EL (cell line): ENCODE measurements at places on chromosomes 2 and 18.

DNA sequence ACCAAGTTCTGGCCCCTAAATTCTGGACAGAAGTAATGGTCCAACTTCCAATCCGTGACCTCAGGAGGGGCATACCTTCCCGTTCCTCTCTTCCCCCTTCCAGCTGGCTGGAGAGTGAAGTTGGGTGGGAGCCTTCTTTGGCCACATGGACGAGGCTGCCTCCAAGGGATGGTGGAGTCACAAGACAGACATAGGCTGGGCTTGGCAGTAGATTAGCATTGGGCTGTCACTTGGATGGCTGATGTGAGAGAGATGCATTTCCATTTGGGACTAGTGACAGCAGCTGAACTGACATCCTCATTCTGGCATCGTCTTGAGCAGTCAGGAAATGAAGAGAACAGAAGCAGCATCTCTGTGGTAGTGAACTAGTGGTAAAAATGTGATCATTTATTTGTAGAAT, 12.6 kb downstream of the NT5DC4 start:
- no peak for DNase-seq

DNA sequence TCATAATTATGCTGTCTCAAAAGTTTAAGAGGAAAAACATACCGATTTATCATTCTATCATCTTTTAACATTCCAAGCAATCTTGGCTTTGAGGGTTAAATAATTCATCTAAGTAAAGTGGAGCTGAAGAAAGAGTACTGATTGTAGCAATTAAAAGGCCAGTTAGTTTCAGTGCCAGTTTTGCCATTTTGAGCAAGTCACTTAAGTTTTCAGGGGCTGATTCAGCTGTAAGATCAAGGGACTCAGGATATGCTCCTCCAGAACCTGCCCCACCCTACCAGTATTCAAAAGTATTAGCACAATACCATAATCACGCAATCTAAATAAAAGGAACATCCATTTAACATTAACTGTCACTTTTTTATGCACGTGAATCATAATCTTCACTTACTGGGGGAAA, 1.9 kb downstream of the SS18 start:
- DNase-seq, result peak; percentile 15

DNA sequence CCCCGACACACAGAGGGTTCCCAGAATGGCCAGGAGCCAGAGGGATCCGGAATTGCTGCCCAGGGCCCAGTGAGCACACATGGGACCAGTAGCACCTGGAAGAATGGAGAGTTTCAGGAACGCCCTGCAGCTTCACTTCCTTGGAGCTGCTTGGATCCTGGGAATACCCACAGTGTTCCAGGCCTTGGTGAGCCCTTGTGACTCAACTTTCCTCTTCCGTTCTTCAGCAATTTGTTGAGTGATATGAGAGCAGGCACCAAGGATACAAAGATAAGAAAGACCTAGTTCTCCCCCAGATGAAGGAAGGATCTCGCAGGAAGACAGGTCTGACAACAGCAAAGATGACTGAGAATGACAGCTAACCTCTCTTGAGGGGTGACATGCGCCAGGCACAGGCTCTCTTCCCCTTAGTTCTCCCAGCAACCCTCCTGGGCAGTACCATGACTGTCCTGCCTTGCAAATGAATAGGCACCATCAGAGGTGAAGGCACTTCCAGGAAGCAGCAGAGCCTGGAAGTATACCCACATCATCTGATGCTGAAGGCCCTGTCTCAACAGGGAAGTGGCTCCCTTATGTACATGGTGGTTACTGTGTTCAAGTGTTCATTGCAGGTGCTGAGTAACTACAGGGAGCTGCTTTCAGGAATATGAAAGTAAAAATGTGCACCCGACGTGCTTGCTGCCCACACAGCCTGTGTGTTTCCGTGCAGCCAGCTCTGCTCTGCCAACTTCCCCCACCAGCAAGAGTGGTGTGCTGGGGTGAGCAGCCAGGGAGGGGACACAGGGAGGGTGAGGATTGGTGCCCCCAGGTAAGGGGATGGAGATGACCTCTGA, 116.2 kb downstream of the STPG4 start:
- DNase-seq, result no peak

DNA sequence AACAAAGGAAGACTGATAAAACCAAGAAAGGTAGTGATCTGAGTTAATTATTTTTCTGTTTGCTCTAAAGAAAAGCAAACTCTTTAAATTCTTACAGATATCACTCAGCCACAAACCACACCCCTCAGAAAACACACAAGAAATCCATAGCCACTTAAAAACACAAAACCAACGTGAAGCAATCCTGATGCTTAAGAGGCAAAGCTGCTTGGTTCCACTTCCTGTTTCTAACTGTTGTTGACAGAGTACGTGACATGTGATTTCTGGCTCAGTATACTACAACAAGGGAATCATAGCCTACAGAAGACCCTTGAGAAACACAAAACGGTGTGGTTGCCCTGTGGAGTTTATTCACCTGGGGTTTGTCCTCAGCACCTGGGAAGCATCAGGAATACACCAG, 240.9 kb upstream of the APCDD1 start:
- DNase-seq, result peak; percentile 32

- DNase-seq, result no peak
These were observed 6.1 kb upstream of the TMBIM1 start for GRCh38 chr2:218298314-218298875.

GRCh38 chr2:32627441-32627813, 423 bp upstream of the TTC27 start:
- DNase-seq, result peak; percentile 52

DNA sequence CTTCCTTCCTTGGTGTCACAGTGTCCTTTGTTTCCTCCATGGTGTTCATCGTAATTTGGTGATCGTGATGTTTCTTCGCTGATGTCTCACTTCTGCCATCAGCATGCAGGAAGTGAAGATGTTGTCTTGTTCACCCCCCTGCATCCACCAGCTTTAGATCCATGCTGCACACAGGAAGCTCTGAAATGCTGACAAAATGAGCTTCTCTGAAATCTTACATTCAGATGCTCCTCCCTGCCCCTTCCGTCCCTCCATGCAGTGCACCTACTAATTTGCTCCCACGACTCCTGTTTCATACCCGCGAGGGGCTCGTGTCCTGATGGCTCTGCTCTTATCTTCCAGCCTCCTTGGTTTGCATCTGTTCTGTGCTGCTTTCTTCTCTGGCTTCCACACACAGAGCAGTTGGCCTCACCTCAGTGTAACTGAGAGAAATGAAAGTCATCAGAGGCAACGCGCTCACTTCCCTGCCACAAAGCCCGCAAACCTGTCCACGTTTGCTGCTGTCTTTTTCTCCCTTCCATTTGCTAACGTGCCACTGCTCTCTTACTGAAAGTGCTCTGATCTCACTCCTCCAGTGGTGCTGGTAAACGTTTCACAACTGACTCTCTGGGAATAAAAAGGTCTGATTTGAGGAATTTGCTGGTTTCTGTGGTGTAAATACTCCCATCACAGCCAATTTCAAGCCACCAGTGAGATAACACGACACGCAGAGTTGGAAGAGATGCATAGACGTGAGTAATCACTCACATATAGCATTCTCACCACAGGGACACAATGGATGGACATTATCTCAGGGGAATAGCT, 41.0 kb upstream of the MGAT4A start:
- no peak for DNase-seq

DNA sequence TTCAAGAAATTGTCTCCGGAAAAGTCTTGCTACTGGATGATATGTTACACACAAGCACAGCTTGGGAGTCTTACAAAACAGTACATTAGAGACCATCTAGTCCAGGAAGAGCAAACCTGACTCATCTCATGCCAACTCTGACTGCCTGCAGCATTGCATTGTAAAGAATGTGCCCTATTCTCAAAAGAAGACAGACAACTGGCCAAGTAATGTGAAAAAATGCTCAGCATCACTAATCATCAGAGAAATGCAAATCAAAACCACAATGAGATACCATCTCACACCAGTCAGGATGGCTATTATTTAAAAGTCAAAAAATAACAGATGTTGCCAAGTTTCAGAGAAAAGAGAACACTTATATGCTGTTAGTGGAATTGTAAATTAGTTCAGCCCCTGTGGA, 42.7 kb upstream of the GORASP2 start:
- peak; percentile 94 for DNase-seq

DNA sequence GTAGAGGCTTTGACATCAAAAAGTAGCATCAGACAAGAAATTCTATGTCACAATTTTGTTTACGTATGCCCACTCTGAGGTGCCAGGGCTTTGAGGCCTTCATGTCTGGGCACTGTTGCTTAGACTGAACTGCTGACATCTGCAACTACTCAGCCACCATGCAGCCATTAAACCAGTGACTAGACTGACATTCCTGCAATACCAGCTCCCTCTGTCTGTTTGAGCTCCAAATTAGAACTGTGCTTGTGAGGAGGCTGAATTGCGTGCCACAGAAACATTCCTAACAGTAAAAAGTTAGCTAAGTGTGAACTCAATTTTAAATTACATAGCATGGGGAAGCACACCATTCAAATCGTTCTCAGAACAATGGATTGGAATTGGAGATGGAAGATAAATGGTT, 163.2 kb downstream of the INSIG2 start:
- DNase-seq, result no peak
